ENCODE measurements at places on chromosomes 12 and 14.

DNA sequence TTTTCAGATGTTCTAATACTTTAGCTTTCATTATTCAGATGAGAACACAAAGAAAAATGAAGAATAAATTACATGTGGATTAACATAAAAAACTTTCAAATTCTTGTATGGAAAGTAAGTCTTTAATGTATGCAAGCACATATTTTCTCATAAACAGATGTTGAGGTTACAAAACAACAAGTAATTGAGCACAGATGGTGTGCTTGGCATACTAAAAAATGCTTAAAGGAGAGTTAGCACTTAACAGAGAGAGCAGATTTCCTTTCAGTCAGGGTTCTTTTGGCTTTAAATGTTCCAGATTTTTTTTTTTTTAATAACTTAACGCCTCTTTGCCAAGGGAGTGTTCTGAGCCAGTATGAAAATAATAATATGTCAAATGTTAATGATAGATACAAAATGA, 96.0 kb downstream of the RASSF9 start:
- DNase-seq = peak; percentile 6

DNA sequence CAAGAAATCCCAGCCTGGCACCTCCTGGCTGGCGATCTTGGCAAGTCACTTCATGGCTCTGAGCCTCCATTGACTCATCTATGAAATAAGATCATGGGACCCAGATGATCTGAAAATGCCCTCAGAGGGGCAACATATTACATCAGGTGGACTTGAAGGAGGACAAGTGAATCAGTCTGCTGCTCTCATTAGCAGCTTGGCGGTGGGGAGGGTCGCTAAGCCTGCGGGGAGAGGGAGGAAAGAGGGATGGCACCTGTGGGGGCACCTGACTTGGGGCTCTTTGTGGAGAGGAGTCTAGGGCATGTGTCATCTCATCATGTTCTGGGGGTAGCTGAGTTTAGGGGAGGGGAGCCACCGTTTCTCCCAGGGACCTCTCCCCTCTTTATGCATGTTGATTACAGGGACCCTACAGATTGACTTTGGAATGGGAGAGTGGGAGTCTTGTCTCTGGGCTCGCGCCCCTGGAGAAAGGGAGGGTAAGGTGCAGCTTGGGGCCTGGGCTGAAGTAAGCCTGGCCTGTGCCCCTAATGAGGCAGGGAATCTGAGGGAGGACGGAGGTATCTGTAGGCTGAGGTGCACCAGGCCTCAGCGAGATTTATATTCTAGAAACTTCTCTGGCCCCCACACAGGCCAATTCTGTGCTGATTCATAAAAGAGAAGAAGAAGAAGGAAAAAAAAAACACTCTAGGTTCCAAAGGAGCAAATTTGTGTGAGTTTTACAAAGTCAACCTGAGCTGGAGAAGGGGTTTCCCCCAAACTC, 29.3 kb upstream of the BATF start:
- no peak for DNase-seq

DNA sequence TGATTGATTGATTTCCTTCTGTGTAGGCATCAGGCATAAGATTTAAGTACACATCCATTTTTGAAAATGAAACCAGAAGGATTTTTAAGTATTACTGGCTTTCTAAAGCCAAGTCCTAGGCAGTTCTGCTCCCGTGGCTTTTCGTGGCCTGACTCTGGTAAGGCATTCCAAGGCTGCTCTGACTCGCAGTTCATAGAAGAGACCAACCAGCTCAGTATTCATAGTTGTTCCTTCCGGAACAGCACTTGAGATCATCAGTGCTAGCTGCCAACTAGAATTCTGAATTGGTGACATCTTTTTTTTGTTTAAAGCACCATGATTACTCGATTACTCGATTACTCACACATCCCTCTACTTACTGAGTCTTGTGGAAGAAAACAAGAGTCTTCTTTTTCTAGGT, 25.9 kb downstream of the SUDS3 start:
- peak; percentile 84 for DNase-seq

GRCh38 chr12:101653503-101653902, 43.9 kb upstream of the CHPT1 start:
- DNase-seq = no peak

DNA sequence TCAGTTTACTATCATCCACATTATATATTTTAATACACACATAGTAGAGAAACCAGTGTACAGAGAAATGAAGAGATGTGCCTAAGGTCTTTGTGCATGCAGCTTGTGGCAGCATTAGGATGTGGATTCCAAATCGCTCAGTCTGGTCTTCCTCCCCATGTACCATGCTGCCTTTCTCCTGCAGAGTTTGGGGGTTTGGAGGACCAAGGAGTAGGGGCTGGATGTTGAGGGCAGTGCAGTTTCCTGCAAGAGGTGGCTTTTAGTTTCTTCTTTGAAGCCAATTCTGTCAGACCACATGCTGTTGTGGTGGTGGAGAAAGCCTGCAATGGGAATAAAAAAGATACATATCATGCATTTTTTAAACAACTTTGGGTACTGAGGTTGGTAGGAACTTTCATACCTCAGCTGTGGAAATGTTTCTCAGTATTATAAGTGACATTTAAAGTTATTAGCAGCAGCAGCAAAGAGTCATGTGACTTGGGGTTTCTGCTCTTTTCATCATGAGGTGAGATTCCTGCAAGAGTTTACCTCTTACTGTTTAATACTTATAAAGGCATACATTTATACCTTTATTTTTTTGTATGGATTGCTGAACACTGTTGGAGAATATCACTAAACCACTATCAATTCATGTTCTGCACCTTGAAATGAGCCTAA, 34.4 kb downstream of the TESPA1 start:
- DNase-seq = no peak

GRCh38 chr14:35347323-35348043, 55.3 kb downstream of the PSMA6 start:
- no peak for DNase-seq

GRCh38 chr12:92810370-92810769, 107.6 kb downstream of the PLEKHG7 start:
- no peak for DNase-seq

DNA sequence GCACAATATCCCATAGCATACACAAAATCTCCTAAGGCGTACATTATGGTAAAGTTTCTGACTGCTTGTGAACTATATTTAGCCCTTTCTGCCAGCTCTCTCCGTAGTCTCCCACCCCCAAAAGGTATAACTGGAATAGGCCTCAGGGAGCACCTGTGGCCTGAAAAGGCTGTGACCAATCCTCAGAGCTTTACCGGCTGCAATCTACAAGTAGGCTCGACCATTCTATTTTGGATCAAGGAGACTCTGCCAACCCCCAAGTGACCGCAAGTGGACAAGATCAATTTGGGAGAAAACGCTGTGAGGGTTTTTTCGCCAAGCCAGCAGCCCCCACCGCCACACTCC, 1.2 kb downstream of the PPTC7 start:
- no peak for DNase-seq

GRCh38 chr12:63124778-63125177, 26.2 kb downstream of the AVPR1A start:
- DNase-seq = no peak

- no peak for DNase-seq
Observed at GRCh38 chr12:111158992-111159391, 209.9 kb downstream of the PHETA1 start.

DNA sequence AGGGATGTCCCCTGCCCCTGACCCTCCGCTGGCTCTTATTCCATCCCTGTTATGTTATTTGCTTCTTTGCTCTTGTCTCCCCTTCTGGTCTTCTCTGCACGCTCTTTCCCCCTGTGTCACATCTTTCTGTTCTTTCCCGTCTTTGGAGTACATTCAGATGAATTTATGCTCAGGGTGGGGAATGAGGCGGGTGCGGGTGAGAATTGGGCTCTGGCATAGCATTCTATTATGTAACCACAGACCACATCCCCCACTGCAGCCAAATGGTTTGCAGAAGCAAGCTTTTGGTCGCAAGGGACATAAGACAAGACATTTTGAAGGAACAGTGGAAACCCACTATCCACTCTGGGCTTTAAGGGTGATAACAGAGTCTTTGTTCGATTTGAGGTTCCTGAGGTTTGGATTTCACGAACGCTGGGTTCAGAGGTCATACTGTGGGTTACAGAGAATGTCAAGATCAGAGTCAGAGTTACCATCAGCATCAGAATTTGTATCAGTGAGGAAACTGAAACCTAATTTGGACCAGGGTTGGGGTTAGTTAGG, 3.8 kb downstream of the ENDOU start:
- no peak for DNase-seq

GRCh38 chr12:85527192-85527591, 247.2 kb downstream of the ALX1 start:
- no peak for DNase-seq

DNA sequence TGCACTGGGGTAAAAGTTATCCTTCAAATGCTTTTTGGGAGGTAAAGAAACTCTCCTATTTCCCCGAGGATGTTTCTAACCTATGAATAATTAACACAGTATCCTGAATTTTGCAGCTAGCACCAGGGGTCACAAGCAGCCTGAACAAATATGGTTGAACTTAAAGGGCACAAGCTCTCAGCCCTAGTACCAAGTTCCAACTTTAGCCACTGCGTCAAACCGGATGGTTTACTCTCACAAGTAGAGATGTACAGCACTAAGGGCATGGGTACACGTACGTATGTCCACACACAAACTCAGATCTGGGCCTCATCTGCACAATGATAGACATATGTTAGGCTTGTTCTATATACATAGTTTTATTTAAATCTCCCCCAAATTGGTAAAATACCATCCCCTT, 4.7 kb downstream of the CCDC88C start:
- no peak for DNase-seq

DNA sequence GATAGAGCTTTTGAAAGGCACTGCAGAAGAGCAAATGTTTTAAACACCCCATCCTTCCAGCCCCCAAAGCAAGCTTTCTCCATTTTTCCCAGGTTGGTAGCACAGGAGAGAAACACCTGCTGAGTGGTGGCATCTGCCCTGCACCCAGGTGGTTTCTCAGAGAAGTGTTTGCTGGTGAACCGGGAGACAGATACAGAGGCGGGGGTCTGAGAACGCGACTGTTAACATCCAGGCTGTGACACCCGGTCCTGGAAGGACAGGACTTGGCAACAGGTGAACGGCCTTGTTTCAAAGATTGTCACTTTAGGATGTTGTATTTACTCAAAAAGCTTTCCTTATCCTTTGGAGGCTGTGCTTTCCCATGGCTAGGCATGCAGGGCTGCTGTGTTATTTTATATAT, 18.5 kb downstream of the MMAB start:
- no peak for DNase-seq

DNA sequence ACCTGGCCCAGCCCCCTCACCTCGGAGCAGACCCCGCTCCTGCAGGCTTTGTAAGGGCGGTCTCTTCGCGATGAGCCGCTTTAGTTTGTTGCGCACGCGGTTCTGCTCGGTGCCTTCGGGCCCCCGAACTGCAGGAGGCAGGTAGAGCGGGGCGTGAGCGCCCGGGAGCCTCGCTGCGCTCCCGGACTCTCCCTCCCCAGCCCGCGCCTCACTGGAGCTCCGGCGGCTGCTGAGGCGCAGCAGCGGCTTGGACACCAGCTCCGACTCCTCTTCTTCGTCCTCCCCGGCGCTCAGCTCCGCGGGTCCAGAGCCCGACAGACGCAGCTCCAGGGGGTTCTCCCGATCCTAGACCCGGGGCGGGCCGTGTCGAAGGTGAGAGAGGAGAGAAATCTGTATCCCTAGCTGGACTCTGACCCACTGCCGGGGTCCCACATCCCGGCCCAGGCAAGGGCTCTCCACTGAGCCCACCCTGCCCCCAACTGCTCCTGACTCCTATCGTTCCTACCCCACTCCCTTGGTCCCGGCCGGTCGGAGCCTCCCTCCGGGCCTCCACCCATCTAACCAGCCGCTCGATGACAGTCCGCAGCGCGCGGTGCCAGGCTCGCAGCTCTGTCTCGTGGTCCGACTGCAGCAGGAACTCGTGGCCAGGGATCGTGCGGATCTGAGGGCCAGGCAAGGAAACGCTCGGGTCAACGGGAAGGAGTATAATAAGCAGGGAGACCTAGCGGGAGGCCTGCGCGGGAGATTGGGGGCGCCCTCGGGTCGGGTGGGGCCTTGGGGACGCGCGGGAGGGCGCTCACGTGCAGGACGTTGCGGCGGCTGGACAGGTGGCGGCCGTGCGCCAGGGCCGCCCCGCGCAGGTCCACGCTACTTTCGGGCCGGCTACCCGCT, 4.2 kb downstream of the ARHGAP9 start:
- no peak for DNase-seq

- no peak for DNase-seq
Observed at GRCh38 chr14:76713121-76713520, 48.1 kb upstream of the VASH1 start.

DNA sequence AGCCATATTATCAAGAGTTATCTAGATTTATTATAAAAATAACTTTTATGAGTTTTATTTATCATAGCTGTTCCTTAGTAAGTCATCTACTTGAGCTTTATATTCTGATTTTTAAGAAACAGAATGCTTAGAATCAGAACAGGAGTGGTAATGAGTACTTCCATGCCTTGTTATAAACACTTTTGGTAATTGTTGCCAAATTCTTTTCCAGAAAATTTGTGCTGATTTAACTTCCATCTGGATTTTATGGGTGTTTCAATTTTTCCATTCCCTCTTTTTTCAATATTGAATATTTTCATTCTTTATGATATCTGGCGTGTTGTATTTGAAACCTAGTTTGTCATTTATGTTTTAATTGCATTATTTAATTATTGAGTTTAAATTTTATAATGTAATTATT, 131.2 kb downstream of the MSRB3 start:
- DNase-seq = no peak

DNA sequence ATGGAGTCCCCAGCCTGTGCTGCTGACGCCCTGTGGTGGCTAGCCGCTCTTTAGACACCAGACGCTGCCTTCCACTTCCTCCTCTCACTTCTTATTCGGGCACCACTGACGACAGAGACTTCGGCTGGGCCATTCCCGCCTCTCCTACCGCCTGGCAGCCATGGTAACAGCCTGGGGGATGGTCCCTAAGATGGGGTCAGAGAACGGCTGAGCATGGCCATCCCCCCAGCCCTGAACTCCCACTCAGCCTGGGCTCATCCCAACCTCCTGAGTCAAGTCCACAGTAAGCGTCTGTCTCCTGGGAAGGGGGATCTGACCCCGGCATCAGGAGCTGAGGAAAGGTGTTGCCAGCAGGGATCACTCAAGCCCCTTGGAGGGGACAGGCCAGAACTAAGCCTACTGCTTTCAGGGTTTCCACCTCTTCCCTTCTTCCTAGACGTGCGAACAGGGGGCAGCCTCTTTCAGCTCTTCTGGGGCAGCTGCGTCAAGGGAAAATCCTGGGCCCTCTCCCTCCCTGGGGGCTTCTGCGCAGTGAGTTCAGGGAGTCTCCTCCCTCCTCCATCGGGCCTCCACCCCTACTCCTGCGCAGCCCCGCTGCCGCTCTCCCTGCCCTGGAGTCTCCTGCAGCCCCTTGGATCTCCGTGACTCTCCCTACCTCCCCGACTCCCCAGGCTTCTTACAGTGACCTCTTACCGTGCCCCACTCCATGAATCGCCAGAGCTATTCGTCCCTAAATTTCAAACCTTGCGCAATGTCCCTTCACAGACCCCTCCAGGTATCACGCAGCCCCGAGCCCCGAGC, 643 bp upstream of the TAMALIN start:
- no peak for DNase-seq

GRCh38 chr12:18658829-18659228, 79.0 kb downstream of the PLCZ1 start:
- DNase-seq = no peak

All from fibroblast of skin of right biceps (primary cell).